ENCODE measurements at places on chromosomes 1 and 21.
A peak's percentile ranks its signal among the peaks of the same experiment; 100 is the strongest.

- no peak for DNase-seq
Observed at GRCh38 chr1:68213843-68214242, 18.5 kb downstream of the WLS start.

DNA sequence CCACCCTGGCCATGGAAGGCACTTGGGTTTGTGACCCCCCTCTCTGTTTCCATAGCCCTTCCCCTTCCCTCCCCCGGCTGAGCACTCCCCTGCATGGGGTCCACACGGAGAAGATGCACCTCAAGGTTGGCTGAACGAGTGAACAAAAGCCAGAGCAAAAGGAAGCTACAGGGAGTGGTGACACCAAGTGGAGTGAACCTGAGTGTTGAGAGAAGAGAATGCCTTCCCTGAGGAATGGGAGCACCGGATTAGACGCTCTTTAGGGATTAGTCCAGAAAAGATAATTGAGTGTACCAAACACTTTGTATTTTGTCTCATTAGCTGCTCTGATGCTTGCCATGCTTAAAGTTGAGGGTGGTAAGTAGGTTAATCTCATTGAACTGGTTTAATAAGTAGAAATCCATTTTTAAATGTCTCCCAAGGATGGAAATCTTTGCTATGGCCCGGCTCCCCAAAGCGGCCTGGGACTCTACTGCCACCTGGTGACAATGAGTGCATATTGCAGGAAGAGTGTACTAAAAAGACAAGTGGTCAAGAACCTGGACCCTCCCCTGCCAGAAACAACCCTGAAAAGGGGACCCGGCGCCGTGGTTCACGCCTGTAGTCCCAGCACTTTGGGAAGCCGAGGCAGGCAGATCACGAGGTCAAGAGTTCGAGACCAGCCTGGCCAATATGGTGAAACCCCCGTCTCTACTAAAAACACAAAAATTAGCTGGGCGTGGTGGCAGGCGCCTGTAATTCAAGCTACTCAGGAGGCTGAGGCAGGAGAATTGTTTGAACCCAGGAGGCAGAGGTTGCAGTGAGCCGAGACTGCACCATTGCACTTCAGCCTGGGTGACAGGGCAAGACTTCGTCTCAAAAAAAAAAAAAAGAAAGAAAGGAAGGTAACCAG is 150.6 kb upstream of the ZC3H12A start:
- peak; percentile 60 for DNase-seq

DNA sequence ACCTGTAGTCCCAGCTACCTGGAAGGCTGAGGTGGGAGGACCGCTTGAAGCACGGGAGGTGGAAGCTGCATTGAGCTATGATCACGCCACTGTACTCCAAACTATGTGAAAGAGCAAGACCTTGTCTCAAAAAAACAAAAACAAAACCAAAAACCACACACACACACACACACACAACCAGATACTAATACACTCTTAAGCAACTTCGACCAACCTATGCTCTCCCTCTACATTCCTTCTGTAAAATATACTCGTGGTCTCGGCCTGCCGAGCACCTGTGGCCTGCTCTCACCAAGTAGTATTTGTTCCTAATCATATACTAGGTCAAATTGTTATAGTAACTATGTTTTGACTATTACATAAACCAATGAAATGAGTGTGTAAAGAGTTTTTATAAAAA is 13.5 kb upstream of the SYT2 start:
- DNase-seq, result no peak

DNA sequence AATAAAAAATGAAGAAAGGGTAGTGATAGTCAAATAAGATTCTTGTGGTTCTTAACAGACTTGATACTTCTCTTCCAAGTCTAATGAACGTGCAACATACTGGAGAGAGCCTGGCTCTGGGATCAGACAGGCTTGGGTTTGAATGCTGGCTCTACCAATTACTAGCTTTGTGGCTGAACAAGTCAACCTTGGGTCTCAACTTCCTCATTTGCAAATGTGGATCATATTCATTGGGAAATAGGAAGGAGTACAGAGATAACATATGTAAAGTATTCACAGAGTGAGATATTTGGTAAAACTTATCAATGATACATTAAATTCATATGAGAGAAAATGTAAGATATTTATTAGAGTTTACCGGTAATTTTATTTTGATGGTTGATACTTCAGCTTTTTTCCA is 2.0 kb downstream of the EDEM3 start:
- DNase-seq, result no peak

DNA sequence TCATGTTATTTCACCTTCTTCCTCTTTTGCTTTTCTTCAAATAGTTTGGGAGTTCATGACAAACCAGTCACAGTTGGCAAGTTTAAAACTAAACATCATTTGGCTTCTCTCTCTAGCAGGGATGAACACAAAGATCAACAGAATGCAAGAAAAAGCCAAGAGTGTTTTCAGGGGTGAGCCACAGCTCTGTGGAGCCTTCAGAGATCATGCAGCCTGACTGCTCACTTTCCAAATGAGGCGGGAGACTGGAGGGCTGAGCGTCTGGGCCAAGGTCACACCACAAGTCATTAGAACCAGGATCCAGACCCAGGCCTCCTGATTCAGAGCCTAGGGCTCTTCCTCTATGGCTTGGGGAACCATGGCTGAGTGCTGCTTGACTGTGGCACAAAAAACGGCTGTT is 2.7 kb downstream of the DPT start:
- no peak for DNase-seq

DNA sequence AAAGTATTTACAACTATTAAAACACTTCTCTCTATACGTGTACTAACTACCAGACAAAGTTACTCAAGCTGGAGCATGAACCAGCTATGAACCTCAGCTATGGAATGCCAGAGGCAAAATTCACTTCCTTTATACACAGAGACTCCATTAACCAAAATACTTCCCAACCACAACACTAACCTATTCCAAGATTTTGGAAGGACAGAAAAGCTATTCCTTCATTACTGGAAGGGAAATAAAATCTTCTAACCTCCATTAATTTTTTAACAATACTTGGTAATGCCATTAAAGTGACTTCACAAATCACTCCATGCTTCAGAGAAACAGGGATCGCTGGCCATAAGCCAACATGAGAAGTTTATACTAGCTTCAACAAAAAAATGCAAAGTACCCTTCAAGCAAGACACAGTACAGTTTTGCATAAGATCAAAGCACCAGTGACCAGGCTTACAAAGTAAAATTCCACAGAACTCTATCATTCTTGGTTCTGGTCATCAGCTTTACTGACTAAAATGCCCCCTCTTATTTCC is 58.0 kb downstream of the PUM1 start:
- DNase-seq, result no peak

DNA sequence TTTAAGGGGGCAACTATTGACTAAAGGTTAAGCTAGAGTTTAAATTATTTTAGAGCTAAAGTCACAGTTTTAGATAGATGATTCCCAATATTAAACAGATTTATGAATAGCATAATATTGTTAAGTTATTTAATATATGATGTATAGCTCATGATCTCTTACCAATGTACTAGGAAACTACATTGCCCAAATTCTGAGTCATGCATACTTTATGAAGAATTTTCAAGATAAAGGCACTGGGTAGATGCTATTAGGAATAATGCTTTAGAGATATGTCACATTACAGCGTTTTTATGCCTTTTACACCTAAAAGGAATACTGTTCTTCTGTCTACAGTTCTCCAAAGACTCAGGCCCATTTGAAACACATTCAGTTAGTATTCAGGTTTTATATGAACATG is 215.1 kb downstream of the NCAM2 start:
- DNase-seq, result no peak

DNA sequence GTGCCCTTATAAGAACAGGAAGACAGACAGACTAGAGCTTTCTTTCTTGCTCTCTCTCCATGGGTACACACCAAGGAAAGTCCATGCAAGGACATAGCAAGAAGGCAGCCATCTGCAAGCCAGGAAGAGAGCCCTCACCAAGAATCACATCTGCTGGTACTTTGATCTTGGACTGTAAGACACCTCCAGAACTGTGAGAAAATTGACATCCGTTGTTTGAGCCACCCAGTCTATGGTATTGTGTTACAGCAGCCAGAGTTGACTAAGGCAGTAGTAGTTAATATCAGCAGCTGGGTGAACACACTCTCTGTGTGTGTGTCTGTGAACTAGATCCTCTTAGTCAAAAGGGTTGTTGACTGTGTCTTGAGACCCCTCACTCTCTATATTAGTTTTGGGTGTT is 53.8 kb upstream of the PPP2R5A start:
- DNase-seq, result no peak

- DNase-seq, result no peak
Observed at GRCh38 chr1:18412882-18413353, 67.8 kb upstream of the KLHDC7A start.

DNA sequence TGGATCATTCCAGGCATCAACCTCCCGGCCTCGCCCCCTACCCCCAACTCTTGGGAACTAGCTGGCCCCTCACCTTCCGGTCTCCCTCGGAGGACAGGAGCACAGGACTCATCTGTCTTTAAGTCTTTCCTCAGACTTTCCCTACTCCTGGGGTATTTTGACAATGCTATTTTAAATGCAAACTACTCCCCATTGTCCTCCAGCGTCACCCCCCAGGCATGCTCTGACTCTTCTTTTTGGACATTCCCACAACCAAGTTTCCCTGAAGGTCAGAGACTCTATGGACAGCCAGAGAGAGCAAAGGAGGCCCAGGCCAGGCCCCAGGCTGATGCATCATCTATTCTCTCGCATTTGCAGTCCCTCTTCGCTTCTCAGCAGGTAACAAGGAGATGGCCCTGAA is 424.3 kb downstream of the PCP4 start:
- DNase-seq, result no peak

DNA sequence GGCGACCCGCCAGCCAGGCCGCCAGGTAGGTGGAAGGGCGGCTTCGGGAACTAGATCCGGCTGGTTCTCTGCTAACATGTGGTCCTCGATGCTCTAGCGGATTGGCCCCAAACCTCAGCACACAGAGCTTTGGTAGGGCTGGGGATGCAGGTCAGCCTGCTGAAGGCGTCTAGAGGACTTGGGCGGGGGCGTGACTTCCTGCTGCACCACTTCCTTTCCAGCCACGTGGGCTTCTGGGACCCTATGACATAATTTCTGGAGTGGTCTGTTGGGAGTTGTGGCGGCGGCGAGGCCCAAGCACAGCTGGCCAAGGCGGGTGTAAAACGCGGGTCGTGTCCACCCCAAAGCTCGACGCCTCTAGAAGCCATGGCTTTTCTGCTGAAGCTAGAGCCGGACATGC is 124.5 kb downstream of the ATF6 start:
- no peak for DNase-seq

- no peak for DNase-seq
Observed at GRCh38 chr1:18991585-18991984, 35.1 kb upstream of the IFFO2 start.

GRCh38 chr1:109559995-109560394 is 11.6 kb downstream of the GNAI3 start:
- no peak for DNase-seq
